ENCODE measurements at places on chromosomes 12 and 14.

DNA sequence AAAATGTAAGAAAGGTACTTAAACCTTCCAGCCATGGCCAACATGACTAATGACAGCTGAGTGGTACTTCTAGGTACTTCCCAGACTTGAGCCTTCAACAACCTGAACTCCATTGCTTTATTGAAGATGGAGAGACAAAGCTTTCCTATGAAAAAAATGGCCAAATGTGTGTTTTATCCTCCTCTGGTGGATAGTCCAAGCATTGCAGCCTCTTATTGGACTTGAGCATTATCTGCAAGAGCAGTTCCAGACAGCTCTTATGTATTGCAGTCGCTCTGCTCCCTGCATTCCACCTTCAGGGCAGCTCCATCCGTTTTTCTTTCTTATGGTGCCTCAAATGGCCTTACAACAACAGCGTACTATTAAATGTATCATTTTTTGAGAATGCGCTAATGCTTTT is 588.2 kb downstream of the NRXN3 start:
- no peak overlapping the region for H3K4me3 ChIP-seq
- H3K27me3 ChIP-seq: no peaks in the 10 kb centered on the region
- no peaks in the 10 kb centered on the region for H3K4me1 ChIP-seq
- H3K27ac ChIP-seq: no peak overlapping the region
- no peaks in the 10 kb centered on the region for H3K36me3 ChIP-seq

- H3K4me1 ChIP-seq: no peaks in the 10 kb centered on the region
- H3K4me3 ChIP-seq: no peak overlapping the region
- peaks cover 21% of the 10 kb centered on the region for H3K36me3 ChIP-seq
- no peak for DNase-seq
- H3K27ac ChIP-seq: no peak overlapping the region
- no peaks in the 10 kb centered on the region for H3K27me3 ChIP-seq
Measured at GRCh38 chr12:122318607-122319605, 52.6 kb upstream of the VPS33A start.

GRCh38 chr14:105139831-105140239 is 28.7 kb downstream of the JAG2 start:
- no peaks in the 10 kb centered on the region for H3K36me3 ChIP-seq
- no peaks in the 10 kb centered on the region for H3K27me3 ChIP-seq
- no peak for DNase-seq
- H3K27ac ChIP-seq: no peak overlapping the region
- peak overlapping the region; percentile 1 for H3K4me3 ChIP-seq

GRCh38 chr14:72535485-72535884 is 358.4 kb downstream of the DPF3 start:
- H3K4me1 ChIP-seq: no peaks in the 10 kb centered on the region
- H3K27me3 ChIP-seq: no peaks in the 10 kb centered on the region
- no peak for DNase-seq

DNA sequence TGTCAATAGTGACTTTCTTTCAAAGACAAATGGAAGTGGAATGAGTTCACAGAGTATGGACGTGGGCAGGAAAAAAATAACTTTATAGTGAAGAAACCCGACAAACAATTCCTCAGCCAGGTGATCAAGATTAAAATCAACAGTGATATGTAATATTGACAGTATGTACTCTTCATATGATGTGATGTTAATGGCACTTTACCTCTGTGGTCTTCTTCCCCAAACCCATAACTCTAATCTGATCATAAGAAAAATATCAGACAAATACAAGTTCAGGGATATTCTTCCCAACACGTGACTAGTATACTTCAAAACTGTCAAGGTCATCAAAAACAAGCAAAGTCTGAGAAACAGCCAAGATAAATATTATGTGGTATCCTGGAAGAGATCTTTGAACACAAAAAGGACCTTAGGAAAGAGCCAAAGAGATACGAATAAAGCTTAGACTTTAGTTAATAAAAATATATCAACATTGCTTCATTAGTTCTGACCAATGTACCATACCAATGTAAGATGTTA is 215.5 kb downstream of the PPFIA2 start:
- no peak for DNase-seq
- H3K4me1 ChIP-seq: no peaks in the 10 kb centered on the region
- no peak overlapping the region for H3K27ac ChIP-seq
- H3K4me3 ChIP-seq: no peak overlapping the region
- no peaks in the 10 kb centered on the region for H3K27me3 ChIP-seq

GRCh38 chr14:33254342-33254741 is 315.7 kb downstream of the NPAS3 start:
- no peak overlapping the region for H3K27ac ChIP-seq
- DNase-seq: no peak
- peaks cover 17% of the 10 kb centered on the region for H3K36me3 ChIP-seq
- no peaks in the 10 kb centered on the region for H3K27me3 ChIP-seq
